ENCODE measurements at places on chromosomes 12 and 14. TPM values are rescaled to one million over a fixed set of nuclear protein-coding genes. Genes with fewer than 3 reads are reported as not detected.
A peak's percentile ranks its signal among the peaks of the same experiment; 100 is the strongest.

GRCh38 chr14:103021684-103022001 is 35.7 kb downstream of the CDC42BPB start:
- DNase-seq: peak; percentile 38
- H3K4me3 ChIP-seq: no peak overlapping the region
- H3K36me3 ChIP-seq: peaks cover 5% of the 10 kb centered on the region
- peaks cover 5% of the 10 kb centered on the region for H3K4me1 ChIP-seq
- H3K27me3 ChIP-seq: no peaks in the 10 kb centered on the region

Gene BHLHE41
- 39.0 TPM for total RNA-seq

- no peak for DNase-seq
- no peak overlapping the region for H3K27ac ChIP-seq
- H3K4me1 ChIP-seq: peaks cover 6% of the 10 kb centered on the region
- H3K36me3 ChIP-seq: no peaks in the 10 kb centered on the region
Measured at GRCh38 chr14:92751819-92752218, 3.4 kb upstream of the LGMN start.

Gene SERPINA10
- total RNA-seq: not detected

DNA sequence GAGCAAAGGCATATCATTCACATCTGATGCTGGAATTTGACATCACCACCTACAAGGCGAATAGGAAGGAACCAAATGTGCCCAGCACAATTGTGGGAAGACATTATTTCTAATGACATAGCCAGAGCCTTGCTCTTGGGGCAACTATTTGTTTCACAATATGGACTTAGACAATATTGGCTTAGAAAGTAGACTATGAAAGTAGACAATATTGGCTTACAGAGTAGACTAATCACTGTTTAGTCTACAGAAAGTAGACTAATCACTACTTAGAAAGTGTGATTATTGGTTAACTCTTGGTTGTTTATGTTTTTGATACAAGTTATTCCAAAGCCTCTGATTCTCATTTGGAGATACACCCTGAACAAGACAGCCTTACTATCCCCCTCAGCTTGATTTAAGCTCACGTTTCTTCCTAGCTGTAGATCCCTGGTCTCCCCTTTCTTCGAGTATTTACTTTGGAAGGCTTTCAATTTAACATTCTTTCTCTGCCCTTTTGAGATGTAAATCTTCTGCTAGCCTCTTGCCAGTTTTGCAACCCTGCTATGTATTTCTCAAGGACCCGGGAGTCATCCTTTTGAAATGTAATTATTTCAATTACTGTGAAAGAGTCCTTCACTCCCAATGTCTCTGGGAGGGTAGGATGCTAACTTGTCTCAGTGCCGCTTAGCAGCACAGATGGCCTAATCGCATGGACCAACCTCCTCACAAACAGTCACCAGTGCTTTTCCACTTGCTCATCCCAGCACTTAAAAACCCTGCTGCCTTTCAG is 843.2 kb downstream of the GALC start:
- no peak overlapping the region for H3K4me3 ChIP-seq
- H3K27ac ChIP-seq: no peak overlapping the region
- H3K4me1 ChIP-seq: no peaks in the 10 kb centered on the region
- no peak for DNase-seq

- no peak for DNase-seq
- peaks cover 14% of the 10 kb centered on the region for H3K4me1 ChIP-seq
- H3K27ac ChIP-seq: no peak overlapping the region
- H3K4me3 ChIP-seq: no peak overlapping the region
- H3K36me3 ChIP-seq: no peaks in the 10 kb centered on the region
Measured at GRCh38 chr12:106308611-106309010, 6.1 kb downstream of the TCP11L2 start.

DNA sequence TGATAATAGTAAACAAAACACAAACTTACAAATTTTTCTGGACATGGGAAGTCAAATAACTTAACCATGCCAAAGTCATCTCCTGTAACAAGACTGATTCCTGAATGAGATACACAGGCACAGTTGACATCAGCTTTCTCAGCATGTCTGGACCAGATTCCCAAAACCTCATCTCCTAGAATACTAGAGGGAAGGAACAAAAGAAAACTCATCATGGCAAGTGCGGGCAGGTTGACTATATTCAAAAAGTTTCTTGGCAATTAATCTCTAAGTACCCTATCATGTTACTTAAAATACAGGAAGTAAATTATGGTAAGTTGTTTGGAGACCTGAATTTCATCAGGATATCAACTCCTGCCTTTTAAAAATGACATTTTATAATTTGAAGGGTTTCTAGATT is 53.9 kb downstream of the ZC3H14 start:
- no peak for DNase-seq
- H3K27ac ChIP-seq: no peak overlapping the region
- H3K4me1 ChIP-seq: no peaks in the 10 kb centered on the region
- H3K36me3 ChIP-seq: peaks cover 16% of the 10 kb centered on the region
- H3K4me3 ChIP-seq: no peak overlapping the region
- H3K27me3 ChIP-seq: no peaks in the 10 kb centered on the region

- H3K27me3 ChIP-seq: no peaks in the 10 kb centered on the region
- peaks cover 16% of the 10 kb centered on the region for H3K36me3 ChIP-seq
- H3K4me1 ChIP-seq: no peaks in the 10 kb centered on the region
- DNase-seq: no peak
- no peak overlapping the region for H3K27ac ChIP-seq
- no peak overlapping the region for H3K4me3 ChIP-seq
Measured at GRCh38 chr12:125105600-125105999, 40.4 kb downstream of the AACS start.

GRCh38 chr12:124390442-124391097 is 95.7 kb downstream of the RFLNA start:
- no peak overlapping the region for H3K4me3 ChIP-seq
- no peaks in the 10 kb centered on the region for H3K36me3 ChIP-seq
- peak overlapping the region; percentile 79 for H3K27ac ChIP-seq

DNA sequence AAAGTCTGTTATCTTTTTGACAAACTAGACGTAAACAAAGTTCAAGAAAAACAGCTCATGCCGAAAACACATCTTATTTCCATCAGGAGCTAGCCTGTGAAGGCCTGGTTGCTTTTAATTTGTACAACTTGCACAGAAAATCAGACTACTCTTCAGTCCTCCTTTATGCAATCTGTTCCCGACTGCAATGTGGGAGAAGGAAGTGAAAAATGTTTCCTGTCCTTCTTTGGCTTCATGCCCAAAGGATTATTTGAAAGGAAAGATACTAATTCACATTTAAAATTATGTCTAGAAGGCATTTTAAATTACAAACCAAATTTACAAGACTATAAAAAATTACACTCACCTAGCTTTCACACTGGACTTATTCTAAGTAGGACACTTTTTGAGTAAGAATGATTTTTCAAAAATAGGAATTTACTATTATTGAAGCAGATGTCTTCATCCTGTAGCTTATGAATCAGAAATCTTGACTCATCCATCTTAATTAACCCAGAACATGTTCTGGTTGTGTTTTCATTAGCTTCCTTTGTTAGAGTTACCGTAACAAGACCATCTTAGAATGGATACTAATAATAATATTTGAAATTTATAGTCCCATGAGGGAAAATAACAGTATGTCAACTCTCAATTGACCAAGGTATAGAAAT is 272.6 kb downstream of the PRKD1 start:
- no peaks in the 10 kb centered on the region for H3K4me1 ChIP-seq
- DNase-seq: peak; percentile 19
- no peak overlapping the region for H3K4me3 ChIP-seq
- H3K27ac ChIP-seq: no peak overlapping the region

GRCh38 chr14:58299401-58300330 is 1.3 kb downstream of the ARID4A start:
- peak overlapping the region; percentile 95 for H3K27ac ChIP-seq
- peaks cover 33% of the 10 kb centered on the region for H3K36me3 ChIP-seq
- DNase-seq: peak; percentile 73
- H3K4me3 ChIP-seq: peak overlapping the region; percentile 99
- H3K4me1 ChIP-seq: peaks cover 2% of the 10 kb centered on the region

DNA sequence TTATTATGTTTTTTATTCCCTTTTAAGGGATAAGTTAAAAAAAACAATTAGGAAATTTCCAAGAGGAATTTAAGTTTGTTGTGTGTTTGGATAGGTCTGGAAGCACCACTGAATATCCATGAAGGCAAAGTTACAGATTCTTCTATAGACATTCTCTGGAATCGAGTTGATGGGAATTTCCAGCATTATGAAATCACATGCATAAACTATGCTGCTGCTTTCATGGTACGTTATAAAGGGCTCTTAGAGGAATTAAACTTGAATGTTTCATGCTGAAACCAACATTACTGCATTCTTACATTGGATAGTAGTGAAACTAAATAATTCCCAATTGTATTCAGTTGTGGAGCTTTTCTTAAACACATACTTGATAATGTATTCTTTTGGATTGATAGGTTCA is 21.5 kb upstream of the PTPRQ start:
- peaks cover 8% of the 10 kb centered on the region for H3K4me1 ChIP-seq
- H3K4me3 ChIP-seq: no peak overlapping the region
- no peaks in the 10 kb centered on the region for H3K36me3 ChIP-seq
- H3K27ac ChIP-seq: no peak overlapping the region

Gene SMARCD1
- total RNA-seq: 56.6 TPM

Gene SIX1
- 5.0 TPM for total RNA-seq

Gene HOXC12
- not detected for total RNA-seq

DNA sequence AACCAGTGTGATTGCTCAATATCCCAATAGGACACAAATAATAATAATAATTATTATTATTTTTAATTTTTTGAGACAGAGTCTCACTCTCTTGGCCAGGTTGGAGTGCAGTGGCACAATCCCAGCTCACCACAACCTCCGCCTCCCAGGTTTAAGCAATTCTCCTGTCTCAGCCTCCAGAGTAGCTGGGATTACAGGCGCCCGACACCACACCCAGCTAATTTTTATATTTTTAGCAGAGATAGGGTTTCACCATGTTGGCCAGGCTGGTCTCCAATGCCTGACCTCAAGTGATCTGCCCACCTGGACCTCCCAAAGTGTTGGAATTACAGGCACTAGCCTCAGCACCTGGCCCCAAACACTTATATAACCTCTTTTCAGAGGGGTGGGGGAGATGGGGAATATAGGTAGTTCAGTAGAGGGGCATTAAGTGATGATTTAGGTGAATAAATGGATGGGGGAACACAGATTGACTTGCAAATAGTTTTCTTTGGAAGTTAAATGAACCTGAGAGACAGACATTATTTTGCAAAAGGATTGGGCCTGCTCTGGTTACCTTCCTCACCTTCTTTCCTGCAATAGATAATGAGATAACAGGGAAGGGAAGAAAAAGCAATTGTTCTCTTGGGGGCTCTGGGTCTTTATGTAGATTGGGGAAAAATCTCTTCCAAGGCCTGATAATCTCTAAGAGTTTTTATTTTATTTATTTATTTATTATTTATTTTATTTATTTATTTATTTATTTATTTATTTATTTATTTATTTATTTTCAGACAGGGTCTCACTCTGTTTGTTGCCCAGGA is 57.7 kb downstream of the RESF1 start:
- H3K4me3 ChIP-seq: no peak overlapping the region
- no peaks in the 10 kb centered on the region for H3K27me3 ChIP-seq
- no peak overlapping the region for H3K27ac ChIP-seq
- H3K4me1 ChIP-seq: no peaks in the 10 kb centered on the region

GRCh38 chr14:104891664-104892530 is 26.8 kb downstream of the CEP170B start:
- no peak overlapping the region for H3K27ac ChIP-seq
- H3K4me3 ChIP-seq: no peak overlapping the region
- H3K27me3 ChIP-seq: no peaks in the 10 kb centered on the region
- H3K36me3 ChIP-seq: no peaks in the 10 kb centered on the region

- H3K4me1 ChIP-seq: no peaks in the 10 kb centered on the region
- H3K27ac ChIP-seq: no peak overlapping the region
- DNase-seq: no peak
- no peaks in the 10 kb centered on the region for H3K36me3 ChIP-seq
Measured at GRCh38 chr14:65731933-65732506, 319.5 kb downstream of the FUT8 start.

Gene FLVCR2
- 31.4 TPM for total RNA-seq

DNA sequence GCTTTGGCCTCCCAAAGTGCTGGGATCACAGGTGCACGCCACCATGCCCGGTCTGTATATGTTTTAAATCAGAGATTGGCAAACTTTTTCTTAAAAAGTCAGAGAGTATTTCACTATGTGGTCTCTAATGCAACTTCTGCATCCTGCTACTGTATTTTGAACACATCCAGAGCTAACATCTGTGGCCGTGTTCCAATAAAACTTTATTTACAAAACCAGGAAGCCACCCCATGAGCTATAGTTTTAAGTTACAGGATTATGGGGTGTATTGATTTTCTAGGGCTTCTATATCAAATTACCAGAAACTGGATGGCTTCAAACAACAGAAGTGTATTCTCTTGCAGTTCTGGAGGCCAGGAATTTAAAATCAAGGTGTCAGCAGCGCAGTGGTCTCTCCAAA is 5.3 kb upstream of the RBM19 start:
- H3K4me3 ChIP-seq: no peak overlapping the region
- no peak overlapping the region for H3K27ac ChIP-seq
- H3K4me1 ChIP-seq: no peaks in the 10 kb centered on the region
- no peak for DNase-seq
- no peaks in the 10 kb centered on the region for H3K36me3 ChIP-seq

Gene KIF26A
- 6.5 TPM for total RNA-seq

- no peaks in the 10 kb centered on the region for H3K27me3 ChIP-seq
- no peaks in the 10 kb centered on the region for H3K36me3 ChIP-seq
- no peak for DNase-seq
- no peak overlapping the region for H3K27ac ChIP-seq
- H3K4me1 ChIP-seq: no peaks in the 10 kb centered on the region
- no peak overlapping the region for H3K4me3 ChIP-seq
Measured at GRCh38 chr12:52165096-52165855, 26.5 kb downstream of the KRT80 start.

DNA sequence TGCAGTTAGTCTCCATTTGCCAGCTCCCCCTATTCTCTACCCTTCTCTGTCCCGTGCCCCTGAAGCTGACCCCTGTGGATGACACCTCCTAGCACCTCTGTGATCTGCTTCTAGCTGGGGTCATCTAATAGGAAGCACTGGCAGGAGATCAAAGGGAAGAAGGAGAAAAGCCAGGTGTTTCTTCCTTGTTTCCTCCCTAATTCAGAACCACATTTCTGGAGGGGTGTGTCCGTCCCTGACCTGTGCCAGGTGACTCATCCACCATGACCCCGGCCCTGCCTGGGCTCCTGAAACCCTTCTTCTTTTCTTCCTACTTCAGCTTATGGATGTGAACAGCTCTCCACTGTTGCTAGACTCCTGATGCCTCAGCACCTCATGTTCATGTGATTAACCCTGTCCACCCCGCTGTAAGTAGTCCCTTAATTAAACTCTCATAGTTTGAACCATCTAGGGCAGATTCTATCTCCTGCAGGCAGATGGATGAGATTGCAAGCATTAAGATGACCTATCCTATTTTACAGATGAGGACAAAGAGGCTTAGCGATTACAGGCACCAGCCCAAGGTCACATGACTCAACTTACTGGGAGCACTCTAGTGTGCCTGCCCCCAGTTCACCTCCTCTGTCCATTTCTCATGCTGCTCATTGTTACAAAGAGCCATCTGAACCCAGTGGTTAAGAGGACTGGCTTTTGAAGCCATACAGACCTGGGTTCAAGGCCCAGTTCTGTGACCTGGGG is 770.5 kb downstream of the MED13L start:
- peaks cover 7% of the 10 kb centered on the region for H3K4me1 ChIP-seq
- no peak for DNase-seq
- no peaks in the 10 kb centered on the region for H3K36me3 ChIP-seq
- no peaks in the 10 kb centered on the region for H3K27me3 ChIP-seq

GRCh38 chr14:24665440-24665991 is 31.5 kb upstream of the GZMB start:
- H3K4me3 ChIP-seq: no peak overlapping the region
- no peak overlapping the region for H3K27ac ChIP-seq
- no peaks in the 10 kb centered on the region for H3K27me3 ChIP-seq
- H3K4me1 ChIP-seq: no peaks in the 10 kb centered on the region
- DNase-seq: no peak

Gene VPS29
- total RNA-seq: 73.7 TPM

Gene RTL1
- 0.09 TPM for total RNA-seq

Data from lung (tissue), 17 donors.